Activated naive CD8-positive, alpha-beta T cell treated with anti-CD3 and anti-CD28 coated beads for 36 hours (primary cell): ENCODE measurements at places on chromosomes 11 and 22. TPM values are rescaled to one million over a fixed set of nuclear protein-coding genes. Genes with fewer than 3 reads are reported as not detected.
A peak's percentile ranks its signal among the peaks of the same experiment; 100 is the strongest.

DNA sequence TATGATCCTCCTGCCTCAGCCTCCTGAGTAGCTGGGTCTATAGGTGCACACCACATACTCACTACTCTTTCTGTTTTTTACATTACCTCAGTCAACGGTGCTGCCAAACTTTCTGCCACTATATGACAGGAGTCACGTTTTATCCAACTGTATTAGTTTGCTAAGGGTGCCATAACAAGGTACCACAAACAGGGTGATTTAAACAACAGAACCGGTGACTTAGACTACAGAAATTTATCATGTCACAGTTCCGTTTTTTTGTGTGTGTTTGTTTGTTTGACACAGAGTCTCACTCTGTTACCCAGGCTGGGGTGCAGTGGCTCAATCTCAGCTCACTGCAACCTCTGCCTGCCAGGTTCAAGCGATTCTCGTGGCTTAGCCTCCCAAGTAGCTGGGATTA lies 6.3 kb upstream of the SWAP70 start:
- DNase-seq, result no peak

GRCh38 chr11:34345991-34346480 lies 11.8 kb downstream of the ABTB2 start:
- DNase-seq, result no peak

GRCh38 chr11:74460481-74461154 lies 6.7 kb downstream of the KCNE3 start:
- no peak for DNase-seq

DNA sequence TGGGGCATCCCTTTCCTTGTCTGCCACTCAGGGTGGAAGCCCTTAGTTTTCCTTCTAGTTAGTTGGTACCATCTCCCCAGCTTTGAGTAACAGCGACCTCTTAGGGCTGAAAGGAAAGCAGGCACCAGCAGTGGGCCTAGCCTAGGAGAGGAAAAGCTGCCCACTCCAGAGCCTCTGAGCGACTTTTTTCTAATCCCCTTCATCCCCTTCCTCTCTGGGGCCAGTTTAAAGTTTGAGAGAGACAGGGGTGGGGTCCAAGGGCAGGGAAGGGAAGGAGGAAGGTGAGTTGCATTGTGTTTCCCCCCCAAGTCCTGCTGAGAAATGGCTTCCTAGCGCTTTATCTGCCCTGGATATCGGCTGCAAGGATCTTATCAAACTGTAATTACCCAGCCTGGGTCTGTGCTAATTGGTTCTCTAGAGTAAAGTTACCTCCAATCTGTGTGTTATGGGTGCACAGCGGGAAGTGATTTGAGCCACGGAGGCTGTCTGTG lies 573.9 kb upstream of the CADM1 start:
- DNase-seq, result no peak

- no peak for DNase-seq
Observed at GRCh38 chr22:42342426-42343120, 72.1 kb upstream of the TCF20 start.

DNA sequence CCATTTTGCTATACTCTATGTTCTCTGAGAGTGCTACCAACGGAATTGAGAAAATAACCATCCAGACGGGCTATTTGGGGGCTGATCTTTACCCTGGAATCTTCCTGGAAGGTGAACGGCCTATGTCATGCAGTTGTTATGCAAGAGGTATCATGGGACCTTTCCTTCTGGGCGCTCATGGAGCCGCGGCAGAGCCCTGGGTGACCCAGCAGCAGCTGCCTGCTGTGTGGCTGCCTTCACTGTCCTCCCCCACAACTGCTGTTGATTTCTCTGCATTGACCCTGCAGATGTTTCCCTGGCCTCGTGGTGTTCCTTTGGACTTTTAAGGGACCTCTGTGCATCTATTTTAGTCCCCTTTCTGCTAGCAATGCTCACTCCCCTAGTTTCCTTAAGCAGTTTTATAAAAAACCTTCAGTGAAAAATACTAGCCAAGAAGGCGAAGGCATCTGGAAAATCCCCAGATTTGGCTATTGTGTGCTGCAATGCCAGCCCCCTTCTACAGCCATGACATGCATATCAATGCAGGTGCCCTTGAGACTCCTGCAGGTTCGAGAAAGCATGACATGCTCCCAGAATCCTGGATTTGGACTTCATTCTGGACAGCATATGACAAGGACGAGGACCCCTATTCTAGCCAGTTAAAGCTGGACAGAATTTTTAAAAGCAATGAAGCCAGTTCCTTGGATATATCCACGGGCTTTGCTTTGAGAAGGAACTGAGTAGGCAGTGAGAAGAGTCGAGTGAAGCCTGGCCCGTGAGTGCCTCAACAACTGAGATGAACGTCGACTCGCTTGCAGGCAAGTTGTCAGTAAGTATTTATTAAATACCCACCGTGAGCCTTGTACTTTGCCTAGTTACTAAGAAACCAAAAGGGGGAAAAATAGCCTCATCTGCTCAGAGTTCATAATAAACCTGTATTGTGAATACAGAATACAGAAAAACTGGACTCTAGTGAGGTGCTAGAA lies at the start of gene SLC25A18:
Gene SLC25A18 (plus strand): TSS at position 593 of the 965 bp plus-strand sequence. CDS start 16,447 bp downstream, outside the sequence.
- no peak for DNase-seq

GRCh38 chr22:42261296-42261695 lies 9.2 kb downstream of the TCF20 start:
- DNase-seq, result no peak

- no peak for DNase-seq
Observed at GRCh38 chr22:40271440-40271839, 74.9 kb upstream of the ADSL start.

DNA sequence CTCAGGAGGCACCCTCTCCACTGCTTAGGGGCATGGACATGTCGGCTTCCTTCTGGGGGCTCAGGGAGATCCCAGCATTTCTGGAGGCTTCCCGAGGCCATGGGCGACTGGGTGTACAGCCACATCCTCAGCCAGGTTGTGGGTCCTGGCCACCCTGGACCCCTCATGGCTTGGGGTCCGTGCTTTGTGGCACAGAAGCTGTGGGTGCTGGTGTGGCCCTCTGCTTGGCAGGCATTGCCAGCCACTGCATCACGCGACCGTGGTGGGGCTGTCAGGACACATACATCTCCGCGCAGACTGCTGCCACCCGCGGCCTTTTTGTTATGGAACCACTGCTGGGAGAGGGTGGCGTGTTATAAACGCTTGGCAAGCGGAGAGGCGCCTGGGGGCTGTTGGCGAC lies 1174.9 kb downstream of the BRD1 start:
- DNase-seq, result no peak

GRCh38 chr11:95699631-95700470 lies 89.7 kb downstream of the FAM76B start:
- no peak for DNase-seq

DNA sequence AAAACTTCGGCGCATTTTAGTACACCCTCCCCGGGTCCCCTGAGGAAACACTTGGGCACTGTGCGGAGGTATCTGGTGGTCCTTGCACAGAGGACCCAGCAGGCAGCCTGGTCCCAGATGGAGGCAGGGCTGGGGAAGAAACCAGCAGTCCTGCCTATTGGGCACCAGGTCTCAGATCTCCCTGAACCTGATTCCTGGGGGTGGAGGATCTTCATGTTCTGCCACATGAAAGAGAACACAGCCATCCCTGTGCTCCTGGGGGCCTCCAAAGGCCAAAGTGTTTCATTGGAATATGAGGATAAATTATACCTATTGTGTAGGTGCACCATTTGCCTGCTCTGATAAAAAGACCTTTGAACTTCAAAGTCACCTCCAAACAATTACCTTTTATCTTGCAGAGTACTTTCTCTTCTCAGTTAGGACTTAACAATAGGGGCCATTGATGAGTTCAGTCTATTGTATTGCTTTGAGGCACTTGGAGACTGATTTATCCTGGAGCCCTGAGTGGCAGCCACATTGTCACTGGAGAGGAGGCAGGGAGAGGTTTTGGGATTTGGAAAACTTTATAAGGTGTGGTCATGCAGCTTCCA lies 1.8 kb downstream of the RCN1 start:
- no peak for DNase-seq

- no peak for DNase-seq
Observed at GRCh38 chr22:35663371-35663770, 15.1 kb downstream of the APOL6 start.

- no peak for DNase-seq
Observed at GRCh38 chr11:61625525-61625924, 44.6 kb upstream of the SYT7 start.

GRCh38 chr11:134155946-134156865 lies 67.6 kb downstream of the NCAPD3 start:
- DNase-seq, result no peak

GRCh38 chr11:104609311-104610085 lies 288.8 kb downstream of the CASP12 start:
- DNase-seq, result peak; percentile 9

GRCh38 chr11:74022546-74022945 lies 13.7 kb upstream of the UCP3 start:
- no peak for DNase-seq

DNA sequence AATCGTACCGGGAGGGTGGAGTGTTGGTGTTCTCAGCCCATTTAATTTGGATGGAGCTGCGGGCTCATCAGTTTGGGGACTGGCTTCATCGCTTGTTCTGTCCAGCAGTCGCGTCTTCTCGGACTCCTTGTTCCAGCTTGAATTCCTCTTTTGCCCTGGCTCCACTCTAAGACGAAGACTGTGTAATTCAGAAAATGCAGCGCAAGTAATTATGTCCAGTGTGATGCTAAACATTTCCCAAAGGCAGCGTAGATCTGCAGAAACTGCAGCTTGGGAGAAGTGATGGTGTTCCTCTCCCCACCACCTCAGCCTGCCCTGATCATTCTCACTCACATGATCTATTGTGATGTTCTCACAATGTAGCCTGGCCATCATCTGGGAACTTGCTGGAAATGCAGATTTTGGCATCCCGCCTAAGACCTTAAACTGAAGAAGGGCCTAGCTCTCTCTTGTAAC lies 666 bp downstream of the SLC25A18 start:
- no peak for DNase-seq

DNA sequence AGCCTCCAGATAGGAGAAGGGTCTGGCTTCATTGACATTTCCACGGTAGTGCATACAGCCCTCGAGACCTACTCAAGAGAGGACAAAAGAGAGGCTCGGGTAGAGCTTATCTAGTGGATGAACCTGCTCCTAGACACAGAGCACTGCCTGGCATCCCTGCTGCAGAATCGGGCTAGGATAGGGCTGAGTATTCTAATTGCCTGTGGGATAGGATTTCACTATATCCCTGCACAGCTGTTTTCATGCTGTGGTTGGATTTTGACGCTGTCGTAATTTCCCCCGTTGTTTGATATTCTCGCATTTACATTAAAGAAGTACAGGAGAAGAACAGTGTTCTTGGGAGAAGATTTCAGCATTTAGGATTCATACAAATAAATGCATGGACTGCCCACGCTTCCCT lies 107.8 kb downstream of the KIRREL3 start:
- DNase-seq, result no peak

DNA sequence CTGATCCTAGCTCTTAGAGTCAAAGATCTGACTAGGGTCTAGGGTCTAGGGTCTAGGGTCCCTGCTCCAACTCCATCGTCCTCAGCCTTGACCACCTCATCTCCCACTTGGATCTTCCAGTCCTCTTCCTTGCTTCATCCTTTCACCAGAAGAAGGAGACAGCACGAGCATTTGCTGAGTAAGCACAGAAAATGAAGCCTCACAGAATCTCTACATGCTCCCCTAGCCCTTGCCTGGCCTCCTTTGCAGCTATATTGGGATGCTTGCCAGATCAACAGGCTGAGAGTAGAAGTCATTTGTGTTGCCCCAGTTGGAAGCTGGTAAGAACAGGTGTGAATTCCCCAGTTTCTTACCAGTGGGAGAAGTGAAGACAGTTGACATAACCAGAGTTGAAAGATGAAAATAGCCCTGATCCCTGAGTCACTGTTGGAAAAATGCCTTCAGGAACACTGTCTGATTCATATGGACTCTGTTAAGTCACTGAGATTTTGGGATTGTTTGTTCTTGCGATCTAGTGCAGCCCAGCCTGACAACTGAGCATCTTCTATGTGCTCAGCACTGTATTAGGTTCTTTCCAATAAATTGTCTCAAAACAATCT lies 552.5 kb downstream of the INSC start:
- DNase-seq, result no peak

- DNase-seq, result no peak
Observed at GRCh38 chr11:98679673-98680072, 341.1 kb upstream of the CNTN5 start.

DNA sequence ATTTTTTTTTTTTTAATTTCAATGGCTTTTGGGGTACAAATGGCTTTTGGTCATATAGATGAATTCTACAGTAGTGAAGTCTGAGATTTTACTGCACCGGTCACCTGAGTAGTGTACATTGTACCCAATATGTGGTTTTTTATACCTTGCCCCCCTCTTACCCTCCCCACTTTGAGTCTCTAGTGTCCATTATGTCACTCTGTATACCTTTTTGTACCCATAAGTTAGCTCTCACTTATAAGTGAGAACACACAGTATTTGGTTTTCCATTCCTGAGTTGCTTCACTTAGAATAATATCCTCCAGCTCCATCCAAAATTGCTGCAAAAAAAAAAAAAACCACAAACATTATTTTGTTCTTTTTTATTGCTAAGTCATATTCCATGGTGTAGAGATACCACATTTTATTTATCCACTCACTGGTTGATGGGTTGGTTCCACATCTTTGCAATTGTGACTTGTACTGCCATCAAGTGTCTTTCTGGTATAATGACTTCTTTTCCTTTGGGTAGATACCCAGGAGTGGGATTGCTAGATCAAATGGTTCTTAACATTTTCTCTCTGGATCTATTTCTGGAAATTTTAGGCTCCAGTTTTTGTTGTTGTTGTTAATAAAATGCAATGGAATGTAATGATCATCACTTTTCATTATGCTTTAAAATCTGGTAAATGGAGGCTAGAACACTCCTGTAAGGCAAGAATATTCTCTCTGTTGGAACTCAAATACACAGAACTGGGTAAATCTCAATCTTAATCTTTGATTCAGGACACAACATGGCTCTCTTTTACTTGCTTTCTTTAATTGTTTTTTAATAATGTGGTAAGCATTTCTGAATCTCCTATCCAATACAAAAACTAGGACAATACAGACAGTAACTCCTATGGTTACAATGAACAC lies 10.3 kb downstream of the NEAT1 start:
- no peak for DNase-seq

- no peak for DNase-seq
Observed at GRCh38 chr11:44750551-44751465, 24.0 kb downstream of the TSPAN18 start.

GRCh38 chr11:74988541-74989259 lies at the start of gene NEU3:
Gene NEU3, plus strand, starts transcription at chr11:74988933. Its CDS starts 128 bp downstream, at chr11:74989061.
- DNase-seq, result peak; percentile 87

PRG3 gene
- total RNA-seq, result not detected

TEX54 gene
- not detected for total RNA-seq

OR8D4 gene
- not detected for total RNA-seq

BRSK2 gene
- 0.46 TPM for total RNA-seq

CYP2D6 gene
- 1.6 TPM for total RNA-seq

APOBEC3F gene
- 20.4 TPM for total RNA-seq

TPBGL gene
- total RNA-seq, result 0.20 TPM

OSBP2 gene
- total RNA-seq, result 0.45 TPM
